ENCODE measurements at places on chromosomes 7 and 10. TPM values are rescaled to one million over a fixed set of nuclear protein-coding genes. Genes with fewer than 3 reads are reported as not detected.
A peak's percentile ranks its signal among the peaks of the same experiment; 100 is the strongest.

The NET1 gene
- 98.3 TPM for total RNA-seq

The ZNF853 gene
- total RNA-seq = 9.8 TPM

The RNF148 gene
- 2.2 TPM for total RNA-seq

GRCh38 chr10:78404296-78404695 is 370.6 kb downstream of the RPS24 start:
- no peak for DNase-seq

- no peak for DNase-seq
Measured at GRCh38 chr7:23254051-23254681, 7.6 kb downstream of the GPNMB start.

- DNase-seq = no peak
Measured at GRCh38 chr7:155951554-155952158, 139.4 kb upstream of the SHH start.

DNA sequence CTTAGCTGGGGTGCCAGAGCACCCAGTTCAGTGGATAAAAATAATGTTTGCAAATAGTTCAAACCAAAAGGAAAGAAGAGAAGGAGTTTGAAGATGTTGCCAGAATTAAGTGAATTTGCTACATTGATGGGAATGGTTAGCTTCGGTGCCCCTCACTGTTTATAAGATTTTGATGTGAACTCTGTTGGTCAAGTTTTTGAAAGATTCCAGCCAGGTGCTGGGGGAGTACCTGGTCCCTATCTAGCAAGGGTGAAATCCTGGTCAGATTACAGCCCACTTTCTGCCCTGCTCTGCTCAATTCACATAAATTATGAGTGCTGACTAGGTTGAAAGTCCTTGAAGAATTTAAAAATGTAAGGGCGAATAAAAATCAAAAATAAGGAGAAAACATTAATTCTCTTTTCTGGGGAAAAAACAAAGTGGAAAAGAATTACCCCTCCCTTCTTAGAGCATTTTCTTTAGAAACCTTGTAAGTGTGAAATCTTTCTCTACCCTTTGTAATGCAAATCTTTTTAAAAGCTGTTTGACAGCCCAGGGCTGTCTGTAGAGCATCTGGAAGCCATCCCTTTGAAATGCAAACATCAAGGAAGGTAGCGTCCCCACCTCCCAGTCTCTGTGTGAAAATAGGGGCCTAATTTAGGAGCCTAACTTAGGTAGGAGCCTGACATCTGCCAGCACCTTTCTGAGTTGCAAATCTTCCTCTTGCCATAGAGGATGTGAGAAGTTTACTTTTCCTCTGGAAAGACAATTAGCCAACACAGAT is 1.4 kb upstream of the GIMAP5 start:
- peak; percentile 96 for DNase-seq
